Activated CD4-positive, alpha-beta T cell treated with anti-CD3 and anti-CD28 coated beads, Interleukin-2, amount 50 U/mL, for 24 hours (primary cell): ENCODE measurements at places on chromosomes 6 and 20.

- DNase-seq = no peak
Measured at GRCh38 chr6:66499851-66500250, 792.8 kb upstream of the EYS start.

GRCh38 chr6:6154335-6154734 lies 147.6 kb upstream of the NRN1 start:
- no peak for DNase-seq

DNA sequence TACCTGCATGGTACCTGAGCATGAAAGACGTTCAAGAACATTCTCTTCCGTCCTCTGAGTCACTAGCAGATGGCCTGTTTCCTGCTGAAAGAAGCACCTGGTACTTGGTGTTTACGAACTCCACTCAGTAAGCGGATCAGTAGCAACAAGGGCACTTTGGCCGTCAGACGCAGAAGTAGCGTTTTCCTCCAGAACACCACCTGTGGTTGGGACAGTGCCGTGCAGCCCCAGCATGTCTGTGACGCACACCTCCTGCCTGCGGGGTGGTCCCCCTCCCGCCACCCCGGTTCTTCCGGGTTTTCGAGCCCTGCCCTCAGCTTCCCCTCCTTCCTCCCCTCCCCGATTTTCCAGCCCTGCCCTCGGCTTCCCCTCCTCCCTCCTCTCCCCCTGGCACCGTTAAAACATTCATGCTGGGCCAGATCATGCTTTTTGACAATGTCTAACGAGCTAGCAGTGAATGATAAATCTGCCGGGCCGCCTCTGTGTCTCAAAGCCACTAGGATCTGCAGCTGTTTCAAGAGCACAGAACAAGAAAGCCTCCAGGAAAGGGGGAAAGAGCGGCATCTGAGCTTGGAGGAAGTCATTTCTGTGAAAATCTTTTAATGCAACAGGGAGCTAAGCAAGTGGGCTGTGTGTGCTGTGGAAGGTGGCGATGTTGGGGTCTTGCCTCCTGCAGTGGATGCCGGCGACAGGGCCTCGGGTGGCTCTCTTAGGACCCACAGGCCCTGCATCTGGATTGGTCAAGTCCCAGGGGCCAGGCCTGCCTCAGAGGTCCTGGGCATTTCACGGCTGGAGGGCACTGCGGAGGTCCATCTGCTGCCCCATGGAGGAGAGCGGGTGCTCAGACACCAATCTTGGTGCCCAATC lies 207.9 kb downstream of the ERMARD start:
- DNase-seq = peak; percentile 23

DNA sequence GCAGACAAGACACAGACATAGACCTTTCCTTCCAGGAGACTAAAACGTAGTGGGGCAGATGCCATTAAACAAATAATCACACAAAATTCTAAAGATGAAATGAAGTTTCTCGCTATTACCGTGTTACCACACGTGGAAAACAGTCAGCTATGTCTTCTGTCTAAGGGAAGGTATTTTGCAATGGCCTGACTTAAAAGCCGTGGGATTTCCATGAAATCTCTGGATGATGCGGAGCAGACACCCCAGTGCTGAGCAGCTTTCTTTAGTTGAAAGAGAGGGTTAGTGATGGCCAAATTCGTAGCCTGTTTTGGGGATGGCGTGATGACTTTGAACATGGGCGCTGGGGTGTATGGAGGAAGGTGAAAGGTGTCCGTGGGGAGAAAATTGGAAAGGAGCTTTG lies 281.8 kb downstream of the NRN1 start:
- no peak for DNase-seq

DNA sequence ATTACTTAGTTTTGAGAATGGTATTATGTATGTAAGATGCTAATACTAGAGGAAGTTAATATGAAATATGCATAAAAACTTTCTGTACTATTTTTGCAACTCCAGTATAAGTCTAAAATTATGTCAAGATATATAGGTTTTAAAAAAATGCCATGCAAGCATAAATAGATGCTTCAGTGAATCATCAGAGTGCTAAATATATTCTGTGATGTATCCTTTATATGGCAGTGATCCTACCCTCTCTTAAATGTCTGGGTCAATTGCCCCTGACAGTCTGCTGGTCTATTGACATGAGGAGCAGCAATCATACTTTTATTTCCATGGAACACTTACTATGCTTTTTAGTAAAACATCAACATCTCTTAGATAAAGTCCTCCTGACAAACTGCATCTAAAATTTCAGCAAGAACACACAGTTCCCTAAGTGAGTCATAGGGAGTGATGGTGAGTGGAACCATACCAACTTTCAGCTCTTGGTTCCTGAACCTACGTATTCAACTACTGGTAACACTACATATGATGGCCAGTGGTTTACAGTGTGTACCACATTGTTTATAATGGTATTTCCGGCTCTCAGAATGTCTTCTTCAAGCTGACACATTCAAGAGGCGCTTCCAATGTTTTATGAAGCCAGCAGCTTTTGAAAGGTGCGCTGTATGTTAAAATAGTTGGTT lies 928.7 kb upstream of the GJE1 start:
- no peak for DNase-seq

GRCh38 chr6:55089325-55089724 lies 85.0 kb upstream of the HCRTR2 start:
- DNase-seq = no peak

DNA sequence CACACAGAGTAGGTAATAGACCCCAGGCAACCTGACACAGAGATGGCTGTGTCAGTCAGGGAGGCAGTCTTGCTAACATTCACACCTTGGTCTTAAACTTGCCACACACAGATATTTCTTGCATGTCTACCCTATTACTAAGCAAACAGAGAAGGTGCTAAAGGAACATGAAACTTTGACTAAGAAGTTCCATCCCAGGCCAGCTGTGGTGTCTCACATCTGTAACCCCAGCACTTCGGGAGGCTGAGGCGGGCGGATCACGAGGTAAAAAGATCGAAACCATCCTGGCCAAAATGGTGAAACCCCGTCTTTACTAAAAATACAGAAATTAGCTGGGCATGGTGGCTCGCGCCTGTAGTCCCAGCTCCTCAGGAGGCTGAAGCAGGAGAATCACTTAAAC lies 222.4 kb upstream of the JARID2 start:
- DNase-seq = peak; percentile 63

- DNase-seq = no peak
Measured at GRCh38 chr6:27667657-27668441, 194.9 kb upstream of the ZNF184 start.

DNA sequence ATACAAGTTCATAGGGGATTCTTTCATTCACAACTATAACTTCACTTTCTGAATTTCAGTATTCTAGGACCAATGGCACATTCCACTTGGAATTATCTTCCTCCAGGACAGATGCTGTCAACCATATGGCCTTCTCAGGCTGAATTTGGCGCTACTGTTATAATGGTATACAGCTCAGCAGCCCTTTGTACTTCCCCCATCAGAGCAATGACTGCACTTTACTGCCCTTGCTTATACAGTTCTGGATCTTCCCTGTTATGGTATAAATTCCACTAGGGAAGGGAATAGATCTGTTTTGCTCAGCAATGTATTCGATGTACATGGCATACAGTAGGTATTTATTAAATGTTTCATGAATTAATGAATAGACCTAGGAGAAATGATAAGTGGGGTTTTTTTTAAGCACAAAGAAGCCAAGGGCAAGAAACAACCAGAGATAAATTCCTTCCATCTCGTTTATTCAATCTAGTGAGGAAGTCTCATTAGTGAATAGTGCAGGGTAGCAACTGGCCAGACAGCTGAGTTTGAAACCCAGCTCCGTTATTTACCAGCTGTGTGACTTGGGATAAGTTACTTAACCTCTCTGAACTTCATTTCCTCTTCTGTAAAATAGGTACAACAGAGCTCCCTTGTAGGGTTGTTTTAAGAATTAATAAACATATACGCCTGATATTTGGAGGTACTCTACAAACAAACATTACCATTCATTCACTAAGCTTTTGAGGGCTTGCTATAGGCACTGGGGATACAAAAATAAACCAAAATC lies 97.1 kb upstream of the PRDM1 start:
- no peak for DNase-seq

GRCh38 chr6:151916075-151916474 lies 108.6 kb downstream of the ESR1 start:
- DNase-seq = no peak

DNA sequence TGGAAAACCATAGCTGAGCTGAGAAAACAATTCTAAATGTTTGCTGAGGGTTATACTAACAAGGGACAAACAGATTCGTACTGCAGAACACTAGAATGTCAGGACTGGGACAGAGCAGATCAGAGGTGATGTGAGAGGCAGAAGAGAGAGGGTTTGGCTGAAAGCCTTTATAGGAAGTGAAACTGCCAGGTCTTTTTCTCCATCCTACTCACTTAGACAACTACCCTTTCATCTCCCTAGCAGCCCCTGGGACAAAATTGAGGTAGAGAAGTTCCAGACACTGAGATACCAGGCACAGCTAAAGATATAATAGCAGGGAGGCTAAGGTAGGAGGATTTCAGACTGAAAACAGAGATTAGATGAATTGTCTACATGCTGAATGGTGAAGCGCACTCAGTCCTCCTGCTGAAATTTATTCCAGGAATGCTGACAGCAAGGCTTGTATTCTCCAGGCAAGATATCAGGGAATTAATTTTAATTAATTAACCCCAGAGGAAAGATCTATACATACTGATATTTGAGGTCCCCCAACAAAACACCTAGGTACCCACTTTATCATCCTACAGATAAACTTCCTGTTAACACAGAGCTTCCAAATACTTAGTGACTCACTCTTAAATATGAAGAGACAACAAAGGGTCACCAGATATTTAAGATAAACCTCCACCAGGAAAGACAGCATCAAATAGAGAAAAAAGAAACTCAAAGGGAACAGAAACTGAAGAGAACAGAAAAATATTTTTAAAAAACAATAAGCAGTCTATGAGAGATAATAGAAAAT lies 12.6 kb upstream of the EIF2S2 start:
- no peak for DNase-seq

DNA sequence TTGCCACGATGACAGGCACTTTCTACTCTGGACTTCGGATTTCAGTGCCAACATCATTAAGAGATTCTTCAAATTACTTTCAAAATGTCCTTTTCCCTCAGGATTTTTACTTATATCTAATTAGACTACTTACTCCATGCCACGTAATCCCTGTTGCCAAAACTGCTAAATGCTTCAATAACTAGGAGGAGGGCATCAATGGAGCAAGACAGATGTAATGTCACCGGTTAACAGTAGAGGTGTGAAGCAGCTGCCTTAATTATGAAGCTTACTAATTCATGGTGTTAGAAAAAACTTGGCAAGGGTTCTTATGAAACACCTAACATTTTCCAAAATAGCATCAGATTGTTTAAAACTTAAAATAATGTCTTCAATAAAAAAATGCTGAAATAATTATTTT lies 111.2 kb upstream of the SIM1 start:
- no peak for DNase-seq

- no peak for DNase-seq
Measured at GRCh38 chr6:23016696-23017095, 447.3 kb downstream of the HDGFL1 start.

- DNase-seq = no peak
Measured at GRCh38 chr20:38304845-38305447, 990 bp downstream of the BPI start.

GRCh38 chr6:5673019-5673790 lies 333.5 kb downstream of the NRN1 start:
- no peak for DNase-seq

GRCh38 chr6:124430740-124431318 lies 531.4 kb upstream of the RNF217 start:
- DNase-seq = no peak

DNA sequence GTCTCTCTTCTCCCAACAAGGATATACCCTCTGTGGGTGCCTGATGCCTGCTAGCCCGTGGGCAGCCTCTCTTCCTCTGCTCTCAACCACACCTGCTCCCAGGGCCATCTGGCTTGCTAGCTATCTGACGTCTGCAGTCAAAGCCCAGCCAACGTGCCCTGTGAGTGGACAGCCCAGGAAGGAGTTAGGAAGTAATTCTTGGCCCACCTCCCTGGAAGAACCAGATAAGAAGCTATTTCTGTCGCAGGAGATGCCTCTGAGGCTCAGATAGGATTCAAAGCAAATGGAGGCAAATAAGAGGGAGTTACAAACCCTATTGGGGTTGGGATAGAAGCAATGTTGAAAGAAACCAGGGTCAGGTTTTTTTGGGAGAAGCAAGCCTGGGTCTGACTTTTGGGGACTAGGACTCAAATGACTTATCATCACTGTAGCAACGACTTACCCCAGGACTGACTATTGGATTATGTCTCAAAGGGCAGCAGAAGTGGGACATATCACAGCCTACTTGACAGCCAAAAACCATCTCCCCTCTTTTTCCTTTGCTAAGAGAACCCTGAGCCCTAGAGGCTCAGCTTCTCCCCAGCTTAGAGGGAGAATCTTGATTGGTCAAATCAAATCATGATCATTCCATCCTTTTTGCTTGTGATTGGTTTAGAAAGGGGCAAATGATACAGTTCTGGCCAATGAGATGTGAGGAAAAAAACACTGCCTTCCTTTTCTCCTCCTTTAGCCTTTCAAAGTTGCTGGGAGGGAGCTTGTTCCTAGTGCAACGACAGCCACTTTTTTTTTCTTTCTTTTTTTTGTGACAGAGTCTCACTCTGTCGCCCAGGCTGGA lies 18.0 kb upstream of the CDK5RAP1 start:
- DNase-seq = no peak

- no peak for DNase-seq
Measured at GRCh38 chr6:144590532-144590931, 305.4 kb downstream of the UTRN start.

GRCh38 chr20:60131375-60131774 lies 173.2 kb downstream of the CDH26 start:
- no peak for DNase-seq

DNA sequence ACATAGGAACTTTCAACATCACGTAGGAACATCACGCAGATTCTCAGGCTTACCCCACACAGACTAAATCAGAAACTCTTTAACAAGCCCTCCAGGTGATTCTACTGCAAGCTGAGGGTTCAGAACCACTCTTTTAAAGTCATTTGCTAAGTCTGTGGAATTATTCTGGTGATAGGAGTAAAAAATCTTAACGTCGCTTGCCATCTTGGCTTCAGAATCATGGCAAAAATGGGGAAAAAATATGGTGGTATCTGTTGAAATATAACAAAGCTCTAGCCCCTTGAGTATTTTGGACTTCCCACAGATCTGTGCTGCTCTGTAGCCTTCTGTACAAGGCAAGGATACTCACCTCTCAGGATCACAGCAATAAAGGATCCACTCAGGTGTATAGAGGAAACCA lies 17.4 kb downstream of the FOXO3 start:
- no peak for DNase-seq

DNA sequence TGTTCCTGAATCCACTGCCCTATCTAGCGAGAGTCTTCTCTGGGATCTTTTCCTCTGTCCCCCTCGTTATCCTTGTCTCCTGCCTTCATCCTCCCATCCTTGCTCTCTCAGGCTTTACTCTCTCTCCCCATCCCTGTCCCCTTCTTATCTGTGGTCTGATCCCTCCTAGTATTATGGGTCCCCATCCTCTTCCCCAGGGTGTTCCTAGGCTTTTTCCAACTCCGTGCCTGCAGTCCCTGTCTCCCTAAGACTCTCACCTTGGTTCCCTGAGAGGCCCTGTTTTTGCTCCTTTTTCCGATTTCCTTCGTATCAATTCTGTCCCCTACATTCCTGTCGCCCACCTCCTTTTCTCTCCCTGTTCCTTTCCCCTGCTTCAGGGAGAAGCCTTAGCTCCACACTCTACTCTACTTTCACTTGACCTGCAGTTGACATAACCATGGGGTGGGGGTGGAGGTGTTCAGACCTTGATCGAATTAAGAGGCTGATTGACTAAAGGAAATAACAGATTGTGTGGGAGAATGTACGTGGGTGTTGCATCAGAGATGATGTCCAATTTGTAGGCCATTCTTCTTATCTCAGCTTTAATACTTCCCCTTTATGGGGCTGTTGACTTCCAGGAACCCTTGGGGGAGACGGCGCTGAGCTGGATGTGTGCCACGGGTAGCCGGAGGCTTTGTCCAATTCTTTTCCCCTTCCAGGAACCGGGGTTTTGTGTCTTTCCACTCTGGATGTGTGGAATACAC lies 905 bp downstream of the PPARD start:
- no peak for DNase-seq
